ENCODE measurements at places on chromosomes 13 and 19.

- no peak for DNase-seq
Measured at GRCh38 chr19:13097463-13098258, 5.0 kb downstream of the LYL1 start.

DNA sequence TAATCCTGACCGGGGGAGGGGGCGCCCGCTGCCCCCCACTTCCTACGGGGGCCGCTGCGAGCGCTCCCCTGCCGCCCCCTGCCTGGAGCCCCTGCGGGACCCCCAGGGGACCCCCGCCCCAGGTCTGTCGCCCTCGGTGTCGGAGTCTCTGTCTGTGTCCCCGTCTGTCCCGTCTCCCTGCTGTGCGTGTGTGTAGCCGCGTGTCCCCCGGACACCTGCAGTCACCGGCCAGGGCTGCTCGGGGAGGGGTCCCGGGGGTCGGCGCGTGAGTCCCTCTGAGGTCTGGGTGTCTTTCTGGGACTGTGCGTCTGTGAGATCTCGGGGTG, 7.7 kb upstream of the NFIC start:
- no peak for DNase-seq

DNA sequence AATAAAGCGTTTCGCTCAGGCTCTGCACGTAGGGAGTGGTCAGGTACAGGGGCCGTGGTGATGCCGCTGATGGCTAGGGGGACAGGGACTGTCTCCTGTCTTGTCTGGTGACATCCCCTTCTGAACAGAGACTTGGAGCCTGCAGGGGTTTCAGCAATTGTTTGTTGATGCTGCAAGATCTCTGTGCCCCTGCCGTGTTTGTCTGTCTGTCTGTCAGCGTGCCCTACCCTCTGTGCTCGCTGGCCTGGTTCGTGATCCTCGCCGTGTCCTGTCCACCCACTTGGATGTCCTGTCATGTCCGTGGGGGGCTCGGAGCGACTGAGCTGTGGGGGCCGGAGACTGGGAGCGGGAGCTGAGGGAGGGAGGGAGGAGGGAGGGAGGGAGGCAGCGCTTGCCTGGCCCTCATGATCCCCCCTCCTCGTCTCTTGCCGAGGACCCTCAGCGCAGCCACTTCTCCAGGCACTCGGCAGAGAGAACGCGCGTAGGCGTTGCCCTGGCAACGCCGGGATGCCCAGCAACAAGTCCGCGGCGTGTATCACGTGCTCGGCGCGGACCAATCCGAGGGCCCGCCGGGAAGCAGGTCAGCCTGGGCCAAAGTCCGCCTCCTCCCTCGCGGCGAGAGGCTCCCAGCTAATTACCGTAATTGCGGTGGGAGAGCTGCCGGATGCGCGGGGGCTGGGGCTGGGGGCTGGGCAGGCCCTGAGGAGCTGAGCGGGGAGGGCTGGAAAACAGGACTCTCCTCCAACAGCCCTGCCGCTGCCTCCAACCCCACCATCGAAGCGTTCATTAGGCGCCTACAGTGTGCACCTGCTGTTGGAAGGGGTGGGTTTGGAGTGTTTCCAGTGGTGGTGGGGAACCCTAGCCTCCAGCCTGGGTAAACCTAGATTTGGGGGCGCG, 31.9 kb upstream of the FEM1A start:
- DNase-seq: peak; percentile 52

GRCh38 chr19:40302224-40303011, 17.3 kb upstream of the AKT2 start:
- DNase-seq: no peak

DNA sequence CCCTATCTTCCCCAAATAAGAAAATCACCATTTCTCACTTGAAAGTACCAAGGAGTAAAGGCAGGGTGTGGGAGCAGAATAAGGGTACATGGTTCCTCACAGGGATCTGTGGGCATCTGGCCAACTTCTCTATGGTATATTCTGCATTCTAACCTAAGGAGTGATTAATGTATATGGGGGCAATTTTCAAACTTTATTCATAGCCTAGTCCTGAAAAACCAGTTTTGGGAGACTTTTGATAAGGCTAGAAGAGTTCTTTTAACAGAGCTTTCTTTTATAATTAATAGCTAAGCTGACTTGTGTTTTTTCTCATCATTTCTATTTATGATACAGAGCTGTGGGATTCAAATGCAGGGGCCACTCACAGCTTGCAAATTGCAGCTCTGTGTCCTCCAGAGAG, 852 bp downstream of the SCEL start:
- DNase-seq: no peak

GRCh38 chr19:50649433-50650391, at the start of gene C19orf81:
Gene C19orf81 (plus strand): TSS chr19:50649445. CDS start chr19:50649445, 0 bp downstream.
- no peak for DNase-seq

DNA sequence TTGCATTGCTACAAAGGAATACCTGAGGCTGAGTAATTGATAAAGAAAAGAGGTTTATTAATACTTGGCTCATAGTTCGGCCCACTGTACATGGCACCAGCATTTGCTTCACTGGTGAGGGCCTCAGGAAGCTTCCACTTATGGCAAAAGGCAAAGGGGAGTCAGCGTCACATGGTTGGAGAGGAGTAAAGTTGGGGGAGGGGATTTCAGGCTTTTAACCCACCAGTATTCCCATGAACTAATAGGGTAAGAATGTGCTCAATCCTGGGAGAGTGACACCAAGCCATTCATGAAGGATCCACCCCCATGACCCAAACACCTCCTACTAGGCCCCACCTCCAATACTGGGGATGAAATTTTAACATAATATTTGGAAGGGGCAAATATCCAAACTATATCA, 82.5 kb upstream of the MYCBP2 start:
- no peak for DNase-seq

GRCh38 chr19:31334101-31334848, 15.0 kb downstream of the TSHZ3 start:
- no peak for DNase-seq

DNA sequence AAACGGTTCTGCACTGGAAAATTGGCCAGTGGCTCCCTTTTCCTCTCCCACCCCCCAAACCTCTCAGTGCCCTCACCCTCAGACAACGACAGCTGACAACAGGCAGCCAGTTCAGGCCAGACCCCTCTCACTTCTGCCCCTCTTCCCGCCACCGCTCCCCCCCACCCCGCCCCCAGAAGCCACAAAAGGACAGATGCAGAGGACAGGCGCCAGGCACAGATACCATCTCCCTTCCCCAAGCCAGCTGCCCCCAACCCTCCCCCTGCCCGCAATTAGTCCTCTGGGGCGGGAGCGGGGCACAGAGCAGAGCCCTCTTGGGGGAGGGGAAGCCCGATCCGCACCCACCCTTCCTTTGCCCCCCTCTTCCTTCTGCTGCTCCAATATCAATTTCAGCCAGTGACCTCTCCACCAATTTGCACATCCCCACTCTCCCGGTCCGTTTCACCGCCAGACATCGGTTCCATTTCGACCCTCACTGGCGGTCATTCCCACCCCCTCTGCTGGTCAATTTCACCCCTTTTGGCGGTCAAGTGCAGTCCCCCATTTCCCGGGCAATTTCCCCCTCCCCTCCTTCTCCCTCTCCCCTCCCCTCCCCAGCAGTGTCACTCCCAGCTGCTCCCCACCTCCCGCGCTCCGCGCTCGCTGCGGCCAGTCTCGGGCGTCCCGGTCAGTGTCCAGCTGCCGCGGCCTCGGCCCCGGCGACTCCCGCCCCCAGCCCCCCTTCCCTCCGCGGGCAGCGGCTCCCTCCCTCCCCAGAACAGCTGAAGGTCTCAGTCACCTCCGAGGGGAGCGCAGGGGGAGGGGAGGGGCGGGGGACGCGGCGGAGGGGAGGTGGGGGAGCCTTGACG, at the start of gene SHD:
Gene SHD (plus strand): TSS at position 848 of the 848 bp plus-strand sequence. CDS start 798 bp downstream, outside the sequence.
- no peak for DNase-seq

DNA sequence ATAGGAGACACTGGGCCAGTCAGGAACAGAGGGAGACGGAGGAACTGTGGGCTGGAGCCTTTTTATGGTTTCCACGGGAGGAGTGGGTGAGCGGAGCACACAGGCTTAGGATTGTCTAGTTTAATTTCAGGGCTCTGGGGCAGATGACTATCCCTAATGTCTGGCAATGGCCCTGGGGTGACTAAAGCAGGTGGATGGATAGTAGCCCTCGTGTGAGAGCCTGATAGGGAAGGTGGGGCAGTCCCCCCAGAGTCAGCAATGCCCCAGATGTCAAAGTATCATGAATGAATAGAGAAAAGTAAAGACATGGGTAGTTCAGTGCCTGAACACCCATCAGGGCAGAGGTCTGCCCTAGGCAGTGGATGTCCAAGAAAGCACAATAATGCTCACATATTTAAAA, 94.2 kb downstream of the ZDHHC20 start:
- DNase-seq: no peak

DNA sequence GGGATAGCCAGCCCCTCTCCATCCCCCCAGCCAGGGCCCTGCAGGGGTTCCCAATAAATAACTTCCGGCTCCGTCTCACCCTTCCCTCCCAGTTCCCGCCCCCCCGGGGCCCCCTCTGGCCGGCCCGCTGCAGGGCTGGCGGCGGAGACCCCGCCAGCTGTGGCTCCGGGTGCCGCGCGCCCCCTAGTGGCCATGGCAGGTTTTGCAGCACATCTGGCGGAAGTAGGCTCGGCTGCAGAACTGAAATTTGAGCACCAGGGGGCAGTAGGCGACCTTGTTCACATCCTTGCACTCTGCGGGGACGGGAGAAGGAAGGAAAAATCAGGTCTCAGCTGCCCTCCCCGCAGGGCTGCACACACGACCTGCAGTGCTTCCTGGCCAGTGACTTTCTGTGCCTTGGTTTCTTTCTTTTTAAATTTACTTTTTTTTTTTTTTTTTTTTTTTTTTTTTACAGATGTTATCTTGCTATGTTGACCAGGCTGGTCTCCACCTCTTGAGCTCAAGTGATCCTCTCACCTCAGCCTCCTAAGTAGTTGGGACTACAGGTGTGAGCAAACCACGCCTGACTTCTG, 3.6 kb upstream of the MYO1F start:
- no peak for DNase-seq

GRCh38 chr19:14536926-14537692, 7.7 kb downstream of the TECR start:
- DNase-seq: no peak

DNA sequence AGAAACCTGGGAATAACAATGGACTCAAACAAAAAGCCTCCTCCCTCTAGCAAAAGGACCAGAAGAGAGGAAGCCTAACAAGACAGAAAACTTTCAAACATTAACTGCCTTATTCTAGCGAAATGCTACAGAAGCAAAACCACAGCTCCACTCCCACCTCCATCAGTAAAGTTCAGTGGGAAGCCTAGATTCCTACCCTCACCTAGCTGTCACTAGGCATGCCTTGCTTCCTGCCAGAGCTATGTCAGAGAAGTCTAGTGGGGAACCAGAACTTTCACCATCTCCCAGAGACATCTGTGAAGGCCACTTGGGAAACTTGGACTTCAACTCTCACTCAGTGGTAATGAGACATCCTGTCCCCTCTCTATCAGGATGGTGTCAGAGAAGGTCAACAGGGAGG, 37.1 kb downstream of the DPY19L3 start:
- no peak for DNase-seq

- DNase-seq: no peak
Measured at GRCh38 chr19:23310729-23311211, 60.6 kb upstream of the ZNF724 start.

GRCh38 chr13:110118106-110118505, 188.9 kb downstream of the COL4A1 start:
- DNase-seq: no peak

GRCh38 chr13:100542826-100543156, 45.8 kb downstream of the GGACT start:
- DNase-seq: no peak

DNA sequence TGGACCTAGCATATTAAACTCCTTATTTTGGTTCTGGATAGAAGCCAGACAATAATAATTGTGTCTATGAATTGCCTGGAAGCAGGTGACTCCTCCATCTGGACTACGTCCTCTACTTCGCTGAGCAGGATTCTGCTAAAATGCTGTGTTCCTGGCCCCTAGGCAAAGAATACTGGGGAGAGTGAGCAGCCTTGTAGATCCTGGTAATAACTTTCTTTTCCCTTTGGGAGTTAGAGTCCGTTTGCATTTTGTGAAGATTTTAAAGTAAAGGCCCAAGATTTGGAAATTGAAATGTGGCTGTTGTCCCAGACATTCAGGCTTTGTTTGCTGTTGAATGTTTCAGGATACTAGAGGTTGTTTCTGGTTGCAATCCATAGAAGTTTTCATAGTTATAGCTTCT, 511.9 kb upstream of the KLF12 start:
- no peak for DNase-seq

DNA sequence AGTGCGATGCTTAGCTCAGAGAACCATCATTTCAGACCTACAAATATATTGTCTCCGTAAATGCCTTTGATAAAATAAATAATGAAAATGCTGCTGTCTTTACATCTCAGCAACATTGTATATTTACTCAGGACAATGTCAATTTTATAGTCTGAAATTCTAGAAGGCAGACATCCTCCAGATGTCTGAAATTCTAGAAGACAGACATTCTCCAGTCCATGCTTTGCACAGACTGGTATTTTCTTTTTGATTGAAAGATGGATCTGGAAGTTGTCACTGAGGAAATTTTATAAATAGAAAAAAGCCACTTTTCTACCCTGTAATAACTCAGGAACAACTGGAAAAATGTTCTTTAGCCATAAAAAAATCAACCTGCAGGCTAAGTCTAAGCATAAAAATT, 2293.3 kb downstream of the PCDH9 start:
- no peak for DNase-seq
